ENCODE measurements at places on chromosomes 7 and 10. TPM values are rescaled to one million over a fixed set of nuclear protein-coding genes. Genes with fewer than 3 reads are reported as not detected.
A peak's percentile ranks its signal among the peaks of the same experiment; 100 is the strongest.

DNA sequence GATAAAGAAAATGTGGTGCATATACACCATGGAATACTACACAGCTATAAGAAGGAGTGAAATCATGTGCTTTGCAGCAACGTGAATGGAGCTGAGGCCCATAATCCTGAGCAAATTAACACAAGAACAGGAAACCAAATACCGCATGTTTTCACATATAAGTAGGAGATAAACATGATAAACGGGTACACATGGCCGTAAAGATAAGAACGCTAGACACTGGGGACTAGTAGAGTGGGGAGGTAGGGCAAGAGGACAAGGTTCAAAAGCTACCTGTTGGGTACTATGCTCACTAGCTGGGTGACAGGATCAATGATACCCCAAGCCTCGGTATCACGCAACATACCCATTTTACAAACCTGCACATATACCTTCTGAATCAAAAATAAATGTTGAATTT is 113.7 kb downstream of the CSTF2T start:
- DNase-seq = no peak

DNA sequence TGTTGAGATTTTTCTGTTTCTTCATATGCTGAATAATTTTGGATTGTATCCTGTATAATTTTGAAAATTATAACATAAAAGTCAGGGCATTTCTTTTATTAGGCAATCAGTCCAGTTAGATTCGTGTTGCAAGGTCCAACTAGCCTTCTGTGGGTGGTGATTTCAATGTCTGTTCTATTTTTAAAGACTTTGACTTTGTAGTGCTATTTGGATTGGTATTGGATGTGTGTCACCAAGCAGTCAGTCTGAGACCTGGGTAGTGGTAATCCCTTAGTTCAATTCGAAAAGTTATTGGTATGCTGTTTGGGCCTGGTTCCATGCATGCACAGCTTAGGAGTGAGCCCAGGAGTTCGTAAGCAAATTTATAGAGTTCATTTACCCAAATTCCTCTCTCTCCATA is 82.2 kb downstream of the EPDR1 start:
- no peak for DNase-seq

GRCh38 chr7:92296880-92297445 is 51.2 kb downstream of the ANKIB1 start:
- DNase-seq = no peak

DNA sequence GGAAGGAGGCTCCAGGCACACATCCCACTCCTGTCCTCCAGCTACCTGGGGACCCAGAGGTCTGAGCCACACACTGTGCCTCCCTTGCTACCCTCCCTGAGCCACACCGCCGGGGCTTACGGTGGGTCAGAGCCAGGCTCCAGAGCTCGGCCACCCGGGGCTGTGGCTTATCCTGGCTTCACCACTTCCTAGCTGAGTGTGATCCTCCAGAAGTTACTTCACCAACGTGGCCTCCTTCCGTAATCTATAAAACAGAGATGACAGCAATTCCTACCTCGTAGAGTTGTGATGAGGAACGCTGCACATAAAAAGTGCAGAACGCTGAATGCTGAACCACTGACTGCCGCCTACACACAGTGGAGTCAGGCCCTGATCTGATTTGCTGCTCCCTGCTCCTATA is 285.0 kb downstream of the PRPF18 start:
- DNase-seq = no peak

GRCh38 chr7:83655951-83656556 is 7.1 kb upstream of the SEMA3E start:
- peak; percentile 9 for DNase-seq

DNA sequence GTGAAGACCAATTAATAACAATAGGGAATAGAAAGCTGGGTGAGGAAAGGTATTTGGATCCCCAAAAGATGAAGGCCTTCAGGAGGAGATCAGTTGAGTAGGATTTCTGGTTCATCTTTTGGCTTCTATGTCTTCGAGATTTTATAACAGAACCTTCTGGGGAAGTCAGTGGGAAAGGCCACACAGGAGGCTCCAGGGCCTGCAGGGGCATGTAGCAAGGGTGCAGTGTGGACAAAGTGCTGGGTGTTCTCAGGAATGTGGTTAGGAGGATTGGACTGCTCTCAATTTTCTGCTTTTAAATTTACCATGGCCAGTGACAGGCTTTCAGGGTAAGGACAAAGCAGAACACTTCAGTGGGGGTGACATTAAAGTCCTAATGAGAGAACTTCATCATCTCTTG is 378.0 kb downstream of the CCSER2 start:
- no peak for DNase-seq

- peak; percentile 16 for DNase-seq
Observed at GRCh38 chr10:86899670-86900276, 57.6 kb downstream of the MMRN2 start.

DNA sequence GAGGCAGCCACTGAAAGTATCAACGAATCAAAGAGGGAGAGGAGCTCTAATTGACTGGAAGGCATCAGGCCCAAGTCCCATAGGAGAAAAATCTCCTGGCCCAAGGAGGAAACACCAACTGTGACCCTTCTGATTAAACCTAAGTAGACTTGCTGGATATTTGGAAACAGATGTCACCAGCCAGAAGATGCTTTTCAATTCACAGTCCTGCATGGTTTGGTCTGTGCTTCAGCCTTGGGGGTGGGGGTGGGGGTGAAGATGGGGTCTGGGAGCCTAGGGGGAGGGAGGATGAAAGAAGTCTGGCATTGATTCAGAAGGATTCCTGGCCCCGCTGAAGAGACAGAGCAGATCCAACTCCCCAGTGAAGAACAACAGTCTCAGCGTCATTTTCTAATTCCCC is 623.7 kb downstream of the PARD3 start:
- DNase-seq = no peak

GRCh38 chr7:48130658-48131108 is 40.6 kb upstream of the ABCA13 start:
- DNase-seq = no peak

- DNase-seq = no peak
Observed at GRCh38 chr7:81232084-81232799, 313.4 kb upstream of the SEMA3C start.

DNA sequence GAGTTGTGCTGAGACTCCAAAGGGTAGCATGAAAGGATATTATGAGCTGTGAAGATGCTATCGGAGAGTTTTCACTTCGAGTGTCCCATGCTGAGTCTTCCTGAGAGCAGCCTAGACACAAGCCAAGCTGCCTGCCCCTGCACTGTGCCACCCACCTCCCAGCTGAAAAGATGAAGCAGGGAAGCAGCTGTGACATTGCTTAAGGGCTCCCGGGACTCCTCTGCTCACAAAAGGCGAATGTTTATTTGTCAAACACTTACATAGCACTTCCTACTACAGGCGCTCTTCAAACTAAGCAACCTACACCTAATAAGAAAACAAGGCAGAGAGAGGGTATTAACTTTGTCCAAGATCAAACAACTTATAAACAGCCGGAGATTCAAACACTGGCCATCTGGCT is 95.6 kb downstream of the OSBPL3 start:
- DNase-seq = no peak

DNA sequence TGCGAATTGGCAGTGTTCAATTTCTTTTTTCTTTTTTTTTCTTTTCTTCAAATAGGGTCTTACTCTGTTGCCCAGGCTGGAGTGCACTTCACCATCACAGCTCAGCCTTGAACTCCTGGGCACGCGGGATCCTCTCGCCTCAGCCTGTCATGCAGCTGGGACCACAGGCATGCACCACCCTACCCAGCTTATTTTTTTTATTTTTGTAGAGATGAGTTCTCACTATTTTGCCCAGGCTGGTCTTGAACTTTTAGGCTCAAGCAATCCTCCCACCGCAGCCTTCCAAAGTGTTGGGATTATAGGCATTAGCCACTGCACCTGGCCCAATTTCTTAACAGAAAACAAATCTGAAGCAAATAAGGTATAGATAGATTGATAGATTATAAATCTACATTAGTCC is 69.3 kb downstream of the SKIDA1 start:
- no peak for DNase-seq

DNA sequence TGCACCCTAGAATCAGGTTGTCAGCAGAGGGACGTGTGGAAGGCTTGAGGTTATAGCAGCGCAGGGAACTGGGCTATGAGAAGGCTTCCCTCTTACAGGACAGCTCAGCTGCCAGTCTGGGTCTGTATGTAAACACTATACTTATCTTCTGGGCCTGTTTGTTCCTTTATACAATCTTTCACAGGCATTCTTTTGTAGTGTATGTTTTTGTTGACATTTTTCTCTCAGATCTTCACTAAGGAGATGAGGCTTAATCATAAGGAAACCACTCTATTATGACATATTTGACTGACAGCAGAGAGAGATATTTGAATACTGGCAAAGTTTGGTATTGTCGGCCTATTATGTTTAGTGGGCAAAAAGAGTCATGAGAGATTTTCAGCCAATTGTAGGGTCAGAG is 929 bp downstream of the GBF1 start:
- DNase-seq = no peak

DNA sequence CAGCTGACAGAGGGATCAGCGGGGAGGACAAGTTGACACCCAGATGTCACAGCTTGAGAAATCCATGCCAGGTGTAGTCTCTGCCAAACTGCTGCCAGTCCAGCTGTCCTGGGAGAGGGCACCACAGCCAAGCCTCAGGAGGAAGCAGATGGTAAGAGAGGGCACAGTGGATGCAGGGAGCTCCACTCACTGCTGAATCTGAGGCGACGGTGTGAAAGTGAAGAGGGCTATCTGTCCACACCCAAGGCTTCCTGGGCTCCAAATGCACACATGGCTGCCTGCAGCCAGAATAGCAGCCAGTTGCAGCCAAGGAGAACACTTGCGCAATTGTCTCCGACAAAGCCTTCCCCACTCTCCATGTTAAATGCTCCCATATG is 502.4 kb downstream of the GRID1 start:
- no peak for DNase-seq

GRCh38 chr7:369476-370258 is 79.7 kb downstream of the FOXL3 start:
- no peak for DNase-seq

DNA sequence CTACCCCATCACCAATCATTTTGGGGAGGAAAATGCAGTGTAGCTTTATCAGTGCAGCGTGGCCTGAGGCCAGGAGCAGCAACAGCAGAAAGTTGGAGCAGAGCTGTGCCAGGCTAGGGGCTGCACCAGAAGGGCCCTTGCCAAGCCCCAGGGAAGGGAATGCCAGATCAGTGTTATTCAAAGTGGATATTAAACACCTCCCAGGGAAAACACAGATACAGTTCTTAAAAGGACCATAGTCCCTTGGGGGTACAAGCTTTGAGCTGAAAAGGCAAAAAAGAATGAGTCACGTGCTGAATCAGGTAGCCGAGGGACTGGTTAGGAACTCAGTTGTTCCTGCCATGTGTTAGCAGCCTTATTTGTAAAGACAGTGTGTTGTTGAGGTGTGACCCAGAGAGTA is 54.0 kb downstream of the GSDME start:
- no peak for DNase-seq

DNA sequence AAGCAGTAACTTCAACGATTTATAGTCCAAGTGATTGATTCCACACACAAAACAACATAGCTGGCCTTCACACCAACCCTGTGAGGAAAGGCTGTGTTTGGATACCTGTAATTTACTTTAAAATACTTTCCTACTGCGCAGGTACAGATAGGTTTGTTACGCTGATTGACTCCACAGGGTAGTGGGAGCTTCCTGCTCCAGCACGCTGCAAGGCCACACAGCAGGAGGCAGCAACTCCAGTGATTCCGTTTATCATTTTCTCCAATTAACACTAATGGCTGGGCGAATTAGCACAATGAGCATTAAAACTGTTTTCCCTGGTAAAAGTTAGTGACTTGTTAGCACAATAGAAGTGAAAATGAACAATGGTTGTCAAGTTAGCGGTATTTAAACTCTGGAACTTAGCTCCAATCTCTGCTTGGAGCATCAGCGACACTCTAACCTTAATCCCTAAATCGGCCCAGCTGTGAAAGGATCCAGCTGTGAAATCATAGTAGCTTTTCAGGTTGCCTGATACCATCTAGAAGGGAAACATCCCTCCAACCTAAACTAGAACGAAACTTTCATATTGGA is 959 bp downstream of the DCLRE1C start:
- DNase-seq = no peak

- DNase-seq = peak; percentile 53
Observed at GRCh38 chr7:79317728-79318127, 135.7 kb downstream of the MAGI2 start.

DNA sequence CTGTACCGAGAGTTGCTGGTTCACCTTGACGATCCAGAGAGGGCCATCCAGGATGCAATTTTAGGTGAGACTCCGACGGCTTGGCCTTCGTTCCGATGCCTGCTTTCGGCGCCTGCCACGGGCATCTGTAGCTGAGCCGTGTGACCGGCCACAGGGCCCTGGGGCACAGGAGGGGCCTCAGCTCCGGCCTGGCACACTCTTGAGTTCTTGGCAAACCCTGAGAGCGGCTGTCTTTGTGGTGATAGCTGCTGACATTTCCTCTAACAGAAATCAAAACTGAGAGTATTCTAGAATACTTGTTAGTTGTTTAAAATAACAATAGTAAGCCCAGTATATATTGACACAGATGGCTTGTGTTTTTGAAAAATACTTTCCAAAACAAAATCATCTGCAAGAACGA is 52.2 kb upstream of the SUN1 start:
- DNase-seq = no peak

GRCh38 chr10:117253908-117254307 is 13.0 kb downstream of the SLC18A2 start:
- DNase-seq = no peak

DNA sequence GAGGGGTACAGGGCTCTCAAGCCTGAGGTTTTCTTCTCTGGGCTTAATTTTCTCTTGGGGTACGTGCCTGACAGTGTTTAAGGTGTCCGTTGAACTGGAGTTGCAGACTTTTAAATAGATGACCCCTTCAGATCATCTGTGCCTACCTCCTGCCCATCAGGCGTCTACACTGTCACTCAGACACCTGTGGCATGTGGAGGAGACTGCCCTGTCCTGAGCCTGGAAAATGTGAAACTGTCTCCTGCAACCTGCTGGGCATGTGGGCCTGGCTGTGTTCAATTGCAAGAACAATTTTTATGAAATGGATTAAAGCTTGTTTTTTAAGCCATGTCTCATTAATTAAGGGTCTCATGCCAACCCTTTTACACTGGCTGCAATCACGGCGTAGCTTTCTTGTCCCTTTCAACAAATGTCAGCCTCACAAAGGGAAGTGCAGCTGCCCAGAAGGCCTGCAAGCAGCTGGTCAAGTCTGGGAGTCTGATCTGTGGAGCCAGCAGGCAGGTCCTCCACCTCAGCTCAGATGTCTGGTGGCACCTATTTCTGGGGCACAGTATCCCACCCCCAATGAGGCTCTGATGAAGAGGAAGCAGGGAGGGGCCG is 8.8 kb downstream of the ATP5MF start:
- no peak for DNase-seq

GRCh38 chr7:32115831-32116230 is 45.6 kb upstream of the PDE1C start:
- no peak for DNase-seq

Gene HMX2
- total RNA-seq = not detected

Gene PTCD1
- 4.0 TPM for total RNA-seq

Gene VAX1
- total RNA-seq = not detected
